ENCODE measurements at places on chromosomes 7 and 10.

GRCh38 chr10:5555021-5555510 lies 30.3 kb downstream of the CALML3 start:
- DNase-seq, result no peak

DNA sequence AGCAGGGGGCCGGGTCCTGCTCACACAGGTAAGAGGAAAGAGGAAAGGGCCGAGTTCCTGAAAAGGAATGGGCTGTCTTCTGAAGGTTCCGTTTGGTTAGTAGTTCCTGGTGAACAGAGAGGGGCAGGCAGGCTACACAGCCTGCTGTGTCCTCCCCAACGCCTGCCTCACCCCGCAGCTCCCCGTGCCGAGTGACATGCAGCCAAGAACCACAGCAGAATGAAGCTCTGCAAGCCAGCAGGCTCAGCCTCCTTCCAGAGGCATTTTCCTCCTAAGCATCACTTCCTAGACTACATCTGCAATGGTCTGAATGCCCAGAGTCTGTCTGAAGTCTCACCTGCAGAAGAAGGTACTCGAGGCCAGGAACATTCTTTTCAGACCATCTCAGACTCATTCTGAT lies 202.4 kb upstream of the TCERG1L start:
- no peak for DNase-seq

DNA sequence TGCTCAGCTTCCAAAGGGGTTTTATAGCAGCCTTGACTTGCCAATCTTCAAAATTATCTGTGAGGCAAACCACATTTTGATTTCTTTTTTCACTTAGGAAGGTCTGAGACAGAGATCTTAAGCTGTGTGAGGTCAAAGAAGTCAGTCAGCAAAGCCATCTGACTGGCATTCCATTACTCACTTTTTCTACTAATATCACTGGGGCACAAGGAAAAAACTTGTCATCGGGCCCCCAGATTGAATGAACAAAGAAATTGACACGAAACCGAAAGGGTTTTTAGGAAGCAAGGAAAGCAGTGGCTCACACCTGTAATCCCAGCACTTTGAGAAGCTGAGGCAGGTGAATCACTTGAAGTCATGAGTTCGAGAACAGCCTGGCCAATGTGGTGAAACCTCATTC lies 78.5 kb upstream of the FRMD4A start:
- DNase-seq, result no peak

GRCh38 chr7:157660971-157661610 lies 324.3 kb downstream of the DNAJB6 start:
- DNase-seq, result no peak

DNA sequence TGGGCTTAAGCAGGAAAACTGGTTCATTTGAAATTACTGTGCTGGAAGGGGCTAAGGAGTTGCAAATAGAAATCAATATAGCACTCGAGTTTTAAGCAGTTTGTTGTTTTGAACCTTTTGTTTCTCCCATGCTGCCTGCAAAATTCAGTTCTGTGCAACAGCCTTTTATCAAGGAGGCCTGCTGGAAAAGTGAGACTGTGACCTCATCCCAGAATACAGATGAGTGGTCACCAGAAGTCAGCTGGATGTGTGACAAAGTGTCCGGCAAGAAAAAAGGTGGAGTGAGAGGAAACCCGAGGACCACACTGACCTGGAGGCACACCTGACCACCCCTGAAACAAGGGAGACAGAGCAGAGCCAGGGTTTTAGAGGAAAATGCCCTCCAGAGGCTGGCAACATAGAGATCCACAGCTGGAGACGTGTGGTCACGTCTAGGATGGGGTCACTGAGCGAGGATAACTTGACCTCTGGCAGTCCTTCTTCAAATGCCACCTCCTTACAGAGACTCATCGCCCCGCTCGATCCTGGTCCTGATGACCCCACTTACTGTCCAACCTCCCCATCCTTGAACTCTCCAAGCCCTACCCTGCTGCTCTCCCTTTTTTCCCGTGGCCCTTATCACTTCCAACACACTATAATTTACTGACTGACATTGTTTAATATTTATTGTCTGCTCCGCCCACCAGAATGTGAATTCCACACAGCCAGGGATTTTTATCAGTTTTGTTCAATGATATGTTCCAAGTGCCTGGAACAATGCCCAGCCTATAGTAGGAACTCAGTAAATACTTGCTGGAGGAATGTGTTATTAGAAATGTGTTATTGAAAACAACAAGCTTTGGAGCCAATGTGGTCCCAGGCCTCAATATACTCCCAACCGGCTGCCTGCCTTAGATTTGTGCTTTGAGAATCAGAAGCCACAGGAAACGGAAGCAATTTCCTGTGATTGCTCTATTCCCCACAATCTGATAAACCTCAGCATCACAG lies 243.8 kb downstream of the GLI3 start:
- DNase-seq, result peak; percentile 89

Measured in fibroblast of skin of scalp (primary cell).